ENCODE measurements at places on chromosomes 3 and 15. TPM values are rescaled to one million over a fixed set of nuclear protein-coding genes. Genes with fewer than 3 reads are reported as not detected.

- no peaks in the 10 kb centered on the region for H3K4me1 ChIP-seq
- no peaks in the 10 kb centered on the region for H3K27me3 ChIP-seq
- H3K27ac ChIP-seq, result no peak overlapping the region
- DNase-seq, result no peak
Observed at GRCh38 chr3:2879023-2879422, 231.2 kb downstream of the IL5RA start.

- H3K27me3 ChIP-seq, result no peaks in the 10 kb centered on the region
- no peaks in the 10 kb centered on the region for H3K4me1 ChIP-seq
- no peak overlapping the region for H3K27ac ChIP-seq
- H3K36me3 ChIP-seq, result no peaks in the 10 kb centered on the region
Observed at GRCh38 chr3:68996356-68996995, 17.0 kb downstream of the EOGT start.

DNA sequence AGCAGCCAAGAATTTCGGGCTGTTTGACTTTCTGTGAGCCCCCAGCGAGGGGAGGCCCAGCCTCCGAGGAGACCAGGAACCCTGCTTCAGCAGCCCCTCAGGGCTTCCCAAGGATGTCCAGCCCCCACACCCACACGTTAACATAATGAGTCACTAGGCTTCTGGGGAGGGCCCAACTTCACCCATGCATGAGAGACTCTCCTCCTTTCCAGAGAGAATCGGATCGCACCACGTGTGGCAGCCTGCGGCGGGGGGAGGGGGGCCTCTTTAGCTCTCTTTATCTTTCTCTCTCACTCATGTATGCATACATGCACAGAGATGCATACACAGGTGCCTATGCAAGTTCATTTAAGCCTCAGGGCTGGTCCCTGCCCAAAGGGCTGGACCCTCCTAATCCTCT lies 3.1 kb upstream of the AP2M1 start:
- H3K4me3 ChIP-seq, result no peak overlapping the region
- peaks cover 17% of the 10 kb centered on the region for H3K4me1 ChIP-seq
- no peak overlapping the region for H3K27ac ChIP-seq
- peaks cover 54% of the 10 kb centered on the region for H3K36me3 ChIP-seq
- DNase-seq, result peak; percentile 10

DNA sequence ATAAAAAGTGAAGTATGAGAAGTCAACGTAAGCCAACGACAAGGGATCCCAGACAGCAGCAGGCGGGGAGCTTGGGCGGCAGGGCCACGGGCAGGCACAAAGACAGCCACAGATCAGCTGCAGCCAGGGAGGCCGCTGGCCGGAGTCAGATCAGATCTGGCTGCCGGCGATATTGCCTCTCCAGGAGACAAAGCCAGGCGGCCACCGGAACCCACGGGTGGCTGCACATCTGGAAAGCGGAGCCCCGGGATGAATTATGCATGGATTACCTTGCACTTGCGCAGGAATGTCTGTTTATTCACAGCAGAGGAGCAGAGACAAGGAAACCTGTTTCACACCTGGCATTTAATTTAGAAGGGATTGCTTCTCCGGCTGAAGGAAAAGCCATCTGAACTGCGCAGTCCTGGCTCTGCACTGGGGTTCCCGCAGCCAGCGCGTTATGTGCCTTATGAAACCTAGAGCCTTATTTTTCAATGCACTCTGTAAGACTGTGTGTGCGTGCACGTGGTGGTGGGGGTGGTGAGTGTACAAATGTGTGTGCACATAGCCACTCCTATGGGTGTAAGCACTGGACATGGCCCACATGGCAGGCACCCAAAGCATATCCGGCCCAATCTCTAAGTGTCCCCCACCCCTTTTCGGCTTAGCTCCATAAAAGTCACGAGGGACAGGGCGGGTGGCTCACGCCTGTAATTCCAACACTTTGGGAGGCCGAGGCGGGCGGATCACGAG lies 427.8 kb upstream of the MCTP2 start:
- DNase-seq, result no peak
- no peak overlapping the region for H3K4me3 ChIP-seq
- no peak overlapping the region for H3K27ac ChIP-seq
- no peaks in the 10 kb centered on the region for H3K4me1 ChIP-seq

DNA sequence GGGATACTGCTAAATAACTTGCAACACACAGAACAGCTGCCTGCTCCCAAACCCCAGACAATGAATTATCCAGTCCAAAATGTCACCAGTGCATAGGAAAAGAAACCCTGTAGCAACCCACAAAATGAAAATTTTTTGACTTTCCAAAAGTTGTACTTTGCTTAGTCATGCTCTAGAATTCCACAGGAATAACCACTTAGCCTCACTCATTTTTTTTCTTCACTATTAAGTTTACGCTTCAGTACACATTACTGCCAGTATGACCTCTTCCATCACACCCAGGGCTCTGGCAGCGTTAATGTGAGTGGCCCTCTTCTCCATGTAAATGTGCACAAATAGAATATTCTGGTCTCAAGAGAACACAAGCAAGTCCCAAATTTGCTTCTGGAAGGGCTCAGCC lies 259.8 kb downstream of the MAGI1 start:
- no peak overlapping the region for H3K27ac ChIP-seq
- no peak for DNase-seq
- H3K4me3 ChIP-seq, result no peak overlapping the region
- no peaks in the 10 kb centered on the region for H3K36me3 ChIP-seq

DNA sequence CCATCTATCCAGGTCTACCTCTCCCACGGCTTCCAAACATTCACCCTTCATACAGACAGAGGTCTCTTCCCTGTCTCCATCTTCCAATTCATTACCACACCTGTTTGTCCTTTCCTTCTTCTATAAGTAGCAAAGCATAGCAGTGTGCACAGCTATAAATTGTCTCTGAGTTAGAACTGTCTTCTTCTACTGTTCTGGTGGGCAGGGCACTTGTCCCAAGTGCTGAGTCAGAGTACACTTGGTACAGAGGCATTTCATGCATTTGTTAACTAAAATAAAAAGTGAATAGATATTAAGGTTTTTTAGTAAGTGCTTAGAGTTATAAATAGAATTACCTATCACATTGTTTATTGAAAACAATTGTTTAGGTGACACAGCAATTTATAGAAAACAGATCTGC lies 150.1 kb upstream of the CCDC54 start:
- no peaks in the 10 kb centered on the region for H3K4me1 ChIP-seq
- DNase-seq, result no peak
- H3K4me3 ChIP-seq, result no peak overlapping the region
- no peaks in the 10 kb centered on the region for H3K36me3 ChIP-seq
- no peaks in the 10 kb centered on the region for H3K27me3 ChIP-seq

DNA sequence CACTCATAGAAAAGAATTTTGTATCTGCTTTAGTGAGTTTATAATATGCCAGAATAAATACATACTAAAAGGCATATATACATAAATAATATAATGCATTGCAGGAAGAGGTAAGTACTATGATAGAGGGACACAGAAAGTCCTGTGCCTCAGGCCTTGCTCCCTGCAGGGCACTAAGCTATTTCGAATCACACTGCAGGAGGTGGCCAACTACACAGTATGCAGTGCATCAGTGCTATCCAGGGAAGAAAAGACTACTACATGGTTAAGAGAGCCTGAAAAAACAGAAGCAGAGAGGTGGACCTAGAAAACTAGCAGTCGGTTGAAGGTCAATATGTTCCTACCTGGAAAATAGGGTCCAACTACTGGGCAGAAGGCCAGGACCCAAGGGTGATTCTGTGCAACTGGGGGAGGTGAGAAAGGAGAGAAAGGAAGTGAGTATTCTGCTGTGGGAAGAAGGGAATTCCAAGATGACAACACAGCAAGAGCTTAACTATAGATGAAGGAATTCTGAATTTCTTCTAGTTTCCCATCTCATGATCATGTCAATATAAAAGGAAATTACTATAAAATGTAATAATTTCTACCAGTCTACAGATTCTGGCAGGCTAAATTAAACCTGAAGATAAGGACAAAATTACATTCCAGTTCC lies 218.0 kb downstream of the ZBTB20 start:
- H3K36me3 ChIP-seq, result no peaks in the 10 kb centered on the region
- H3K27me3 ChIP-seq, result no peaks in the 10 kb centered on the region
- H3K27ac ChIP-seq, result no peak overlapping the region

DNA sequence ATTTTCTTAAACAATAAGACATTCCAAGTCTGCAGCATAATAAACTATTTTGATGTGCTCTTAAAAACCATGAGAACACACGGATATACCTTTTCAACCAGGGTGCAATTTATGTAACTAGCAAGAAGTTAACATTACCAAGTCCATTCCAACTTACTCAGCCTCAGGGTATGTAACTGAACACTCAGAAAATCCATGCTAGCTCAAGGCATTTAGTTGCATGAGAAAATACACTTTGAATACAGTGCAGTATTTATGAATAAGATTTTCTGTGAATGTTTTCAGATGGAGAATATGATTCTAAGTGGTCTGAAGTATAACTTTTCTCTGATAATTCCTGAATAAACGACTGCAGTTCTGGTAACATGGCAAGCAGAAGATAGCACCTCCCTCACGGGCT lies 124.3 kb downstream of the SNRK start:
- H3K4me1 ChIP-seq, result no peaks in the 10 kb centered on the region
- H3K36me3 ChIP-seq, result no peaks in the 10 kb centered on the region
- H3K27ac ChIP-seq, result no peak overlapping the region
- no peak overlapping the region for H3K4me3 ChIP-seq

GRCh38 chr15:71103102-71103676 lies 12.1 kb upstream of the THSD4 start:
- no peak overlapping the region for H3K27ac ChIP-seq
- H3K27me3 ChIP-seq, result no peaks in the 10 kb centered on the region
- no peak overlapping the region for H3K4me3 ChIP-seq
- H3K36me3 ChIP-seq, result no peaks in the 10 kb centered on the region

- no peak overlapping the region for H3K27ac ChIP-seq
- H3K4me3 ChIP-seq, result no peak overlapping the region
Observed at GRCh38 chr15:48001393-48002039, 119.3 kb upstream of the SLC24A5 start.

- no peak for DNase-seq
- H3K4me1 ChIP-seq, result no peaks in the 10 kb centered on the region
- no peak overlapping the region for H3K27ac ChIP-seq
- H3K4me3 ChIP-seq, result no peak overlapping the region
- no peaks in the 10 kb centered on the region for H3K36me3 ChIP-seq
Observed at GRCh38 chr3:110459021-110459420, 612.6 kb upstream of the NECTIN3 start.

DNA sequence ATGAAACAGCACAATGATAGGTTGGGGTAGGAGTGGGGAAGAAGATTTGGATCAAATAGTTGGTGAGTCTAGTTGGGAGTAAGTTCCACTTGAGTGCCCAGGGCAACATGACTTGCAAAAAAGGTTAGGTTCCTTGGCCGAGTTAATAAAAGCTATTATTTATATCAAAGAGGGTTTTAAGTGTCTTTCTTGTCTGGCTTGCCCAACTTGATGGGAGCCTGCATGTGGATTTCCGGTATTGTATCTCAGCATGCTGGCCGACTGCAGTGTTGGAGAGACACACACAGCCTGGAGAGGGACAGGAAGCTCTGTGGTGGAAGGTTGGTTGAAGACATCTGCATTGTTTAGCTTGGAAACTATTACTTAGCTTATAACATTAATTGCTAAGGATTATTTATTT lies 449.5 kb upstream of the TBL1XR1 start:
- H3K27ac ChIP-seq, result no peak overlapping the region
- no peak for DNase-seq
- no peak overlapping the region for H3K4me3 ChIP-seq
- H3K27me3 ChIP-seq, result no peaks in the 10 kb centered on the region
- no peaks in the 10 kb centered on the region for H3K4me1 ChIP-seq
- no peaks in the 10 kb centered on the region for H3K36me3 ChIP-seq

DNA sequence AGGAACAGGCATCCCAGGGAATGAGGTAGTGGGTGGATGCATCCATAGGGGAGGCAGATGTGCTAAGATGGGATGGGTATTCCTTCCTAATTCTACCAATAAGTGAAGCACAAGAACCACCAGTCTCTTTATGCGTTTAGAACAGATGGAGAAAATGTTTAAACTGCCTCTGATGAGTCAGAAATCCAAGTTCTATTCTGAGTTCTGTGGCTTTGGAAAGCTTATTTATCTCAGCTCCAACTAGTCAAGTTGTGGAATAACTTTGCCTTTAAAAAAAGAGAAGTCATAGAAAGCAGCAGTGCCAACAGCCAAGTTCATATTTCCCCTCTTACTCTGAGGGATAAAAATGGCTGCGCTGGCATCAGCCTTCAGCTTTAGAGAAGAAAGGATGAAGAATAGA lies 761.7 kb downstream of the IGSF11 start:
- H3K4me1 ChIP-seq, result no peaks in the 10 kb centered on the region
- no peak overlapping the region for H3K27ac ChIP-seq
- no peaks in the 10 kb centered on the region for H3K27me3 ChIP-seq

GRCh38 chr15:50119063-50120040 lies at the start of gene ATP8B4:
ATP8B4 (minus strand) TSS chr15:50119233; CDS start chr15:50106966, 12,267 bp downstream.
- H3K4me3 ChIP-seq, result no peak within 1 kb of the TSS
- no peaks in the 10 kb centered on the region for H3K36me3 ChIP-seq
- H3K27ac ChIP-seq, result no peak within 1 kb of the TSS
- H3K4me1 ChIP-seq, result no peaks in the 10 kb centered on the region

Gene TAGLN3
- 12.8 TPM for total RNA-seq

Gene HCLS1
- total RNA-seq, result 76.5 TPM

Gene CACNA2D3
- 7.6 TPM for total RNA-seq

Gene CCDC191
- 0.60 TPM for total RNA-seq

Gene ROBO2
- total RNA-seq, result 9.9 TPM

All from adrenal gland (tissue), 19 donors.